ENCODE measurements at places on chromosomes 3 and 15.

GRCh38 chr15:69311319-69311721 lies 12.6 kb downstream of the PAQR5 start:
- no peak for DNase-seq

DNA sequence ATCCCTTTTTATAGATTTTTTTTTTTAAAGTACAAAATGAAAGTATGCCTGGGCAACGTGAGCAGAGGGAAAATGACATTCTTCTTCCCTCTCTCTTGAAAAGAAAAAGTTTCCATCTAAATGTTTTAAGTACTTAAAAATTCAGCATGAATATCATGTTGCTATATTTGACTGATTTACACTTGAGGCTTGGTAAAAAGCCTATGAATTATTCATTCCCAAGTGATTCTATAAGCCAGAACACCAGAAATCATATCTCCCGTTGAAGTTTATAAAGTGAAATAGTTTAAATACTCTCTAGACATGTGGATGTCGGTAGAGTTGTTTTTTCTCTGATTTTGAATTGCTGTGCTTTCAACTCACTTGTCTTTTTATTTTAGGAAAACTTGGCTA lies 276.2 kb upstream of the RARB start:
- DNase-seq = no peak

- no peak for DNase-seq
These were observed 10.4 kb upstream of the BRPF1 start for GRCh38 chr3:9721015-9721699.

DNA sequence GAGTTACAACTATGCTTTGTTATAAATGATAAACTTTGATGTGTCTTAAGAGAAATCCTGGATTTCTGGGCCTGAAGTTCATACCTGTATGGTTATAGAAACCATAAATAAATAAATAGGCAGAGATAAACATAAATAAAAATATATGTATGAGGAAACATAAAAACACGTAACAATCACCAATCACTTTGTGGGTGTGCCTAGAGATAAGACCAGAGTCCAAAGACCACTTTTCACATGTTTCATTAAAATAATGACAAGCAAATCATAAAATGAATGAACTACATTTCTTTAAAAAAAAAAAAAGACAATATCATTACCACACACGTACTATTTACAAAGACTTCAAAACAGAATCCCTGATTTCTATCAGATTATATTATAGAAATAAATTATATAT lies 14.1 kb downstream of the PIK3R4 start:
- no peak for DNase-seq

DNA sequence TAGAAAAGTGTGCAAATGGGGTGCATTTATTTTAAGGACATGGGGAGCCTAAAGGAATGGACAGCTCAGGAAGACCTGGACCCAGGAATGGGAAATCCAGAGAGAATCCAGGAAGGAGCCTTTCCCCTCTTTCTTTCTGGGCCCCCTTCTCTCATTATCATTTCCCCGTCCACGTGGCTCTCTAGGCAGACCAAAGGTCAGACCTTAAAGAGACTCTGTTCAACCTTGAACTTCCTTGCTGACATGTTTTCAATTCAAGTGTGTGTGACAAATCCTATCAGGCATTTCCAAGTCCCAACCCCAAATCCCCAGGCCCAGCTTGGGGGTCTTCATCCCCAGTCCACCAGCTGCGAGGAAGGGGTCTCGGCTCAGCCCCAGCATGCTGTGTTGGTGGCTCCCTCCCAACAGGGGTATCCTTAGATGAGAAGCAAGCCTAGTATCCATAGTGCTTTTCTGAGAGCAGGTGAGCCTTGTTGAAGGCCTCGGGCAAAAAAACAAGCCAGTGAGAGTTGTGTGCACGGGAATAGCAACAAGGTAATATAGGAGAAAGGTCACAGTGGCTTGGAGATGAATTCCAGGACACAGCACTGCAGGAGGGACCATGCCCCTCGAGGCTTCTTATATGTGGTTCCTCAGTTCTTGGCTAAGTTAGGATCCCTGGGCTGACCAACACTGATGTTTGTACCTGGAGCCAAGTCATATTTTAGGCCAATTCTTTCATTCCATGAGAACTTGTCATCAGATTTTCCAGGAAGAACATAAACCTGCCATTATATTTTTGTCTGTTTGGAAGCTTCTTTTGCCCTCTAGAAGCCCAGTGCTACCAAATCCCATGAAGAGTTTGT lies 130.0 kb downstream of the ASB7 start:
- no peak for DNase-seq

DNA sequence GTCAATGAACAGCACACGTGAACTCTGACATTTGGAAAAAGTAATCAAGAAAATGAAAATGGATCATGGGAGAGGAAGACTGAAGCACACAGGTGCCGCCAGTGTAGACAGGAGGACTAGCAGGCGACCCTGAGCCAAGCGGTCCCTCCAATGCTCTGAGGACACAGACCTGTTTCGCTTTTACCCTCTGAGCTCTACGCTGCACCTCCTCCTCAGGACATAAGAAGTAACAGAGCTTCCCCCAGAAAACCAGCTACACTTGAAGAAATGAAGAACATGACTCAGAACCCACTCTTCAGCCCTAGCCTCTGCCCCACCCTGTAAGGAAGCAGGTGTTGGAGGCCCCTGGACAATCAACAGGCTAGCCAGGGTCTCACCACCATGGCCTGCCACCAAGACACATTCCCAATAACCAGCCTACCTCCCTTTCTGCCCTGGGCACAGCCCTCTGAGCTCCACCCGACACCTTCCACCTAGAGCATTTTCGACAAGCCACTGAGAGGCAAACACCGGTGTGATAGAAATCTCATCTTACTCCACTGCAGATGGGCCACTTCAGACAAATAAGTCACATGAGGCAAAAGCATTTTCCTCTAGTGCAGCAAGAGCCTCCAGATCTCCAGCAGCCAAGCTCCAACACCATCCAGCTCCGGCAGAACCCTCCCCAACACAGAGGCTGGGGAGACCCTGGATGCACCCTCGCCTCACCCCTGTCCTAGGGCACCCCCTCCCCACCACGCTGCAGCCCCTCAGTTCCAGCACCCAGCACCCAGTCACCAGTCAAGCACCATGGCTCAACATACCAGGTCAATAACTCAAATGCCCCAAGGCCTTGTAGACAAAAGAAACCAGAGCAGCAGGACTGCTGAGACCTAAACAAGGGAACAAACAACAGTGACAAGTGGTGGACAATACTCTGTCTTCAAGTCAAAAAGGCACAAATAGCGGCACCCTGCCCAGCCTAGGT lies 11.4 kb downstream of the FAM174B start:
- DNase-seq = no peak

All from activated CD4-positive, alpha-beta T cell treated with anti-CD3 and anti-CD28 coated beads, Interleukin-2, amount 50 U/mL, for 24 hours (primary cell).